Metanephros (tissue), 2 donors: ENCODE measurements at places on chromosomes 11 and 22. TPM values are rescaled to one million over a fixed set of nuclear protein-coding genes. Genes with fewer than 3 reads are reported as not detected.

NCAM1 gene
- 102 TPM for total RNA-seq

AIFM3 gene
- 0.99 TPM for total RNA-seq

GALNT18 gene
- 53.5 TPM for total RNA-seq

DTX4 gene
- total RNA-seq, result 25.5 TPM

CRYBB3 gene
- total RNA-seq, result not detected

C22orf23 gene
- 0.64 TPM for total RNA-seq

CD3E gene
- total RNA-seq, result 0.82 TPM

NTM gene
- 48.6 TPM for total RNA-seq

IL17REL gene
- not detected for total RNA-seq

CCDC85B gene
- total RNA-seq, result 20.8 TPM

ANO5 gene
- total RNA-seq, result 13.9 TPM

SCT gene
- 7.6 TPM for total RNA-seq

MPPED2 gene
- 28.1 TPM for total RNA-seq

HTR3A gene
- total RNA-seq, result 0.18 TPM

CD3G gene
- total RNA-seq, result 0.47 TPM

ENTHD1 gene
- total RNA-seq, result not detected

PPP2R5B gene
- total RNA-seq, result 14.4 TPM

ASRGL1 gene
- 37.1 TPM for total RNA-seq

CNTN5 gene
- total RNA-seq, result 32.9 TPM

CRACR2B gene
- 12.9 TPM for total RNA-seq
